CD4-positive, alpha-beta T cell treated with Interleukin-15 for 4 hours (primary cell): ENCODE measurements at places on chromosomes 3 and 15.

DNA sequence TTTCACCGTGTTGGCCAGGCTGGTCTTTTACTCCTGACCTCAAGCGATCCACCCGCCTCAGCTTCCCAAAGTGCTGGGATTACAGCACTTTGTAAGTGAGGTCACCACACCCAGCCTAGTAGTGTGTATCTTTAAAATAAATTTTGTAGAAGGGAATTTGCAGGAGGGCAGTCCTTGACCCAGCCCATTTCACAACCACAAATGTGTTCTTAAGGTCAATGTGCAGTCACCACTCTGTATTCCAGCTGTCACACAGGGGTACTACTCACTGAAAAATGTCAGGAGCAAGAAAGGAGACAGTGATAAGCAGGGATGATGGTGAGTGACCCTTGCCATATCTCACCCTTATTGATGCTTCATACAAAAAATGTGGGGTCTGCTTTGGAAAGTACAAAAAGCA lies 98.5 kb downstream of the FRMD5 start:
- no peak for DNase-seq

GRCh38 chr15:79562899-79563298 lies 130.8 kb downstream of the MINAR1 start:
- DNase-seq, result no peak

GRCh38 chr3:127593178-127593577 lies 2.6 kb upstream of the TPRA1 start:
- no peak for DNase-seq

- DNase-seq, result no peak
Observed at GRCh38 chr3:90091549-90091948, 984.1 kb downstream of the EPHA3 start.

DNA sequence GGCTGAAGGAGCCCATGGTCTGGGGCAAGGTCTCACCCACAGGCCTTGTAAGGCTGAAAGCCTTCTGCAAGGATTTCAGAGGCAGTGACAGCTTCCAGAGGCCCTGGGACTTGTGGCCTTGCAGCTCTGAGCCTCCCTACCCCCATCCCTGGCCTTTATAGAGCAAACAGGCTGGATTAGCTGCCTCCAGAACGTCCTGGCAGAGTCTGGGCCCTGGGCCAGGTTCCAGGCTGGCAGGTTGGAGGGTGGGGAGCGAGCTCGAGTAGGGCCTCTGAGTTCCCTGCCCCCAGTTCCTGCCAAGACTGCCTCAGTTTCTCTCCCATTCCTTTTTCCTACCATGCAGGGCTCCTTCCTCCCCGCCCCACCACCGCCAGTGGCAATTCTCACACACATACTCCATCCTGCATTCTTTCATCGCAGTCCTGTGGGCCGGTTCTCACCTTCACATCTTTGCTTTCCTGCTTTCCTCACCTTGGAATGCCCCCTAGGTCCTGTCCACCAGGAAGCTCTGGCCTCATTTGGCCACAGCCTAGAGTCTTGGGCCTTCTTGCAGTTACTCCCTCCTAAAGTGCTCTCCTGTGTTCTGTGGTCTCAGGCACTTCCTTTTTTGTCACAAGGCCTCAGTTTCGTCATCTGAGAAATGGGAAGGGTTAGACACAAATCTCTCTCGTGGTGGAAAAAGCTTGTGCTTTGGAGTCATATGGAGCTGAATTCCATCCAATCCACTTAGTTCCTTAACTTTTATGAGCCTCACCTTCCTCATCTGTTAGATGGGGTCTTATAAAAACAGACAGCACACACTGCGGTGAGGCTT lies 2.7 kb downstream of the LMAN1L start:
- DNase-seq, result no peak

DNA sequence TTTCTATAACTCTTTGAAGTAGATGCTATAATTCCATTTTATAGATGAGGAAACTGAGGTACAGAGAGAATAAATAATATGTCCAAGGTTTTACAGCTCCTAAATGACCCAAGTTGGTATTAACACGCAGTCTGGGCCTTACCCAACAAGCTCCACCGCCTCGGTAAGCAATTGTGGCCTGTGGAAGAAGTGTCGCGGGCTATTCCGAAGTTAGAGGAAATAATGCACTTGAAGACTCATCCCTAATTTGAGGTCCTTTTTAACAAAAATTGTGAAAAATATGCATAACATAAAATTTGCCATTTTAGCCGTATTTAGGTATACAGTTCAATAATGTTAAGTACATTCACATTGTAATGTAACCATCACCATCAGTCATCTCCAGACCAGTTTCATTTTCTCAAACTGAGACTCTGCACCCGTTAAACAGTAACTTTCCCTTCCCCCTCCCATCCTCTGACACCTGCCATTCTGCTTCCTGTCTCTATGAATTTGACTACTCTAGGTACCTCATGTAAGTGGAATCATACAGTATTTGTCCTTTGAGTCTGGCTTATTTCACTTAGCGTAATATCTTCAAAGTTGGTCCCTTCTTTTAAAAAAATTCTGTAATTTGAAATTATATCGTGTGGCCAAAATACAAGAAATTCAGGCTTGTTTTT lies 18.2 kb downstream of the IDH3A start:
- peak; percentile 37 for DNase-seq

- DNase-seq, result no peak
Observed at GRCh38 chr3:72903004-72903403, 15.2 kb downstream of the GXYLT2 start.

DNA sequence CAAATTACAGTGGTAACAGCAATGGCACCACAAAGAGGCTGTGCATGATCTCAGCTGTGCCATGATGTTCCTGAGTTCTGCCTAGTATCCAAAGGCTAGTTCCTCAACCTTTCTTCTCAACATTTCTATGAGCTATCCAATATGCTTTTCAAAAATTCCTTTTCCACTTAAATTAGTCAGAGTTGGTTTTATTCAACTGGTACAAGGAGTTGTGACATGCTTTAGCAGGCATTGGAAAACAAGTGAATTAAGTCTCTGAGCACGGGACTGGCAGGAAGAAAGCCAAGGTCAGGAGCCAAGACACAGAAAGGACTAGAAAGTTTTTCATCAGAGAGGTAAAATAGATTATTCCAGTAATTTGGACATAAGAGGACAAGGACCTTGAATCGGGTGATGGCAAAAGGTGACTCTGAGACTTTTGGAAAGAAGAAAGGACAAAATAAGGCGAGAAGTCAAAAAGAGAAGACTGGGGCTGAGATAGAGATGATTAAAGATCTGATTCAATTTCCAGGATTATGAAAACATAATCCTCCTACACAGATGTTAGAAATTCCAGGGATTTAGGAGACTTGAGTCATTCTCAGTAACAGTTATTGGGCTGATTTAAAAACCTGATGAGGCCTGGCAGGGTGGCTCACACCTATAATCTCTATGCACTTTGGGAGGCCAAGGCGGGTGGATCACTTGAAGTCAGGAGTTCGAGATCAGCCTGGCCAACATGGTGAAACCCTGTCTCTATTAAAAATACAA lies 36.1 kb downstream of the PBRM1 start:
- DNase-seq, result no peak

GRCh38 chr3:99895131-99895696 lies 77.6 kb downstream of the CMSS1 start:
- no peak for DNase-seq

GRCh38 chr15:98668566-98669308 lies 20.4 kb downstream of the IGF1R start:
- peak; percentile 19 for DNase-seq

GRCh38 chr3:102478160-102478559 lies 43.3 kb downstream of the ZPLD1 start:
- DNase-seq, result no peak

- DNase-seq, result no peak
Observed at GRCh38 chr3:10848261-10848660, 32.2 kb downstream of the SLC6A11 start.

- DNase-seq, result no peak
Observed at GRCh38 chr3:103873897-103874545, 1439.2 kb downstream of the ZPLD1 start.

DNA sequence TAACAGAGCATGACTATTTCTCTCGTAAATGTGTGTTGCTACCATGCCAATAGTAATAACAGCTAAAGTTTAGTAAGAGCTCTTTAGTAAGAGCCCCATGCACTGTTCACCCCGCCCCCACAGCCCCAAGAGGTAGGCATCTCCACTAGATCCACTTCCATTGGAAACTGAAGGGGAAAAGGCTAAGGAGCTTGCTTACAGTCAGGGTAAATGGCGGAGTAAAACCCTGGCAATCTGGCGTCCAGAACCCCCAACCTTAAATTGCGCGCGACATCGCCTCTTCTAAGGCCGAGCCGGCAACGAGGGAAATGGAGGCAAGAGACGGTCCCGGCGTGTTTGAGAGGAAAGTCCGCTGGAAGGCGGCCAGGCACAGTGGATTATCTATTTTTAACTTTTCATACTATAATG lies 654 bp upstream of the C3orf38 start:
- no peak for DNase-seq

- DNase-seq, result no peak
Observed at GRCh38 chr15:34608517-34608916, 25.1 kb upstream of the GOLGA8B start.

GRCh38 chr3:58179235-58180098 lies 31.3 kb downstream of the DNASE1L3 start:
- no peak for DNase-seq

DNA sequence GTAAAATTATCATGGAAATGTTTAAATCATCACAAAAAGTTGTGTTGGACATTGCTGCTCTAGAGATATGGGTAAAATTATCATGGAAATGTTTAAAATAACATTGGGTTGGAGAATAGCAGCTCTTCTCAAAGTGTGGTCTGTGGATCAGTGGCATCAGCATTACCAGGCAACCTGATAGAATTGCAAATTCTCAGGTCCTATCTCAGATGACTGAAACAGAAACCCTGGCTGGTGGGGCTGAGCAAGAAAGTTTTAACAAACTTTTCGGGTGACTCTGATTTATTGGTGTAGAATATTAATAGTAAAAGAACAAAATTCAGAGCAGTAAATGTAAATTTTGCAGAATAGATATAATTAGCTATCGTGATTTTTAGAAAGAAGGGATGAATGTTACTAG lies 28.9 kb downstream of the NXPE3 start:
- no peak for DNase-seq
